Suprapubic skin (tissue), 4 donors: ENCODE measurements at places on chromosomes 2 and 18. TPM values are rescaled to one million over a fixed set of nuclear protein-coding genes. Genes with fewer than 3 reads are reported as not detected.
A peak's percentile ranks its signal among the peaks of the same experiment; 100 is the strongest.

DNA sequence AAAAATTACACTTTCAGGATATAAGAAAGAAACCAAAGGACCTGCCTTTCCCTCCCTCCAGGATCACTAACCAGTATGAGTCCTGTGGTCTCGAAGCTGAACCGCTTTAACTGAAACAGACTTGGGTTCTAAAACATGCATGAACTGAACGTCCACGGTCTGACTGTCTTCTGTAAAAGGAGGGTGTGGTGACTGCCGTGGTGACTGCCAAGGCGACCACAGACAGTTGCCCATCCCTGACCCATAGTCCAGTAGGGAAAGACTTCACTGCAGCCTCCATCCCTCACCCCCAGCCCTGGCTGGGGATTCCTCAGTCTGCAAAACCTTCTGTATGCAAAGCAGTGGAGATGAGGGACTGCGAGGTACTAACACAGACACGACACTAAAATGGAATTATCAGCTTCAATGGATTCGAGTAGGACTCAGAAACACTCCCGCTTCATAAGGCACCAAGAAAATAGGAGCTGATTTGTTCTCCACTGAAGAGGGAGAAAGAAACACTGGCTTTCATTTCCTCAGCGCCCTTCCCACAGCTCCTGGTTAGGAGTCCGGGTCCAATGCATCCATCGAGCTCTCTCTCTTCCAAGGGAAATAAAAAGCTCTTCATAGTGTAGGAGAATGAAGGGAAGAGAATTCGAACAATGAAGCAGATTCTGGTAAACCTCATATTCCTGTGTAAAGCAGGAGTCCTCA, 197.2 kb downstream of the HDAC4 start:
- H3K27me3 ChIP-seq: no peaks in the 10 kb centered on the region
- H3K4me1 ChIP-seq: peaks cover 15% of the 10 kb centered on the region
- DNase-seq: peak; percentile 60
- H3K27ac ChIP-seq: no peak overlapping the region
- no peak overlapping the region for H3K4me3 ChIP-seq
- H3K36me3 ChIP-seq: peaks cover under 1% of the 10 kb centered on the region

DNA sequence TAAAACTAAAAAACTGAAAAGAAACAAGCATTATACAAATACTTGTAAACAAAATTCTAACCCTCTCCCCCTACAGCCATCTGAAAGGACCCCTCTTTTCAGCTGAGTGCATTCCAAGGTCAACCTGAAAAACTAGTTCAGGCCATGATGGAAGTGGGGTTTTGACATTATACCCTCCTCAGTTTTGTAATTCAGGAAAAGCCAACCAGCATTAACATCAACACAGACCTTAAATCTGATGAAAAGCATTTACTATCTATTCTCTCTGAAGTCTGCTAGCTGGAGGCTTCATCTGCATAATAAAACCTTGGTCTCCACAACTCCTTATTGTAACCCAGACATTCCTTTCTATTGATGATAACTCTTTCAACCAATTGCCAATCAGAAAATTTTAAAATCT, 302.2 kb downstream of the CNTNAP5 start:
- no peaks in the 10 kb centered on the region for H3K27me3 ChIP-seq
- no peak overlapping the region for H3K4me3 ChIP-seq
- DNase-seq: no peak
- no peak overlapping the region for H3K27ac ChIP-seq

The RBM44 gene
- 0.93 TPM for total RNA-seq

DNA sequence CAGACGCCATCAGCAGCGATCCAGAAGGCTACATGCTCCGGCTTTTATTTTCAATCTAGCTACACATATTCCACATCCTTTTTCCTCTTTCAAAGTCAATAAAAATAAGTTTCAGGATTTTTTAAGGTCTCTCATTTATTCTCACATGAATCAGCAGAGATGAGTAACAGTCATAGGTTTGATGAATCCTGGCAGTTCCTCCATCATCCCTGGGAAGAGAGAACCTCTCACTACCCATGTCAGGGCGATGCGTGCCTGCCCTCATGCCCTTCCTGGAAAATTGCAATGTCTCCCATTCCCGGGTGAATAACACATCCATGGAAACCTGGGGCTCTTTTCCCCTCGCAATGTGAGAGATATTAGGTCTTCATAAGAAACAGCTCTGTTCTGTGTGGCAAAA, 301.1 kb upstream of the SMIM21 start:
- H3K27ac ChIP-seq: no peak overlapping the region
- no peak for DNase-seq
- H3K4me3 ChIP-seq: no peak overlapping the region
- no peaks in the 10 kb centered on the region for H3K4me1 ChIP-seq
- H3K27me3 ChIP-seq: no peaks in the 10 kb centered on the region
- no peaks in the 10 kb centered on the region for H3K36me3 ChIP-seq

- H3K36me3 ChIP-seq: no peaks in the 10 kb centered on the region
- H3K4me1 ChIP-seq: no peaks in the 10 kb centered on the region
- H3K4me3 ChIP-seq: no peak overlapping the region
- no peaks in the 10 kb centered on the region for H3K27me3 ChIP-seq
- no peak for DNase-seq
- H3K27ac ChIP-seq: no peak overlapping the region
Observed at GRCh38 chr2:99613980-99614379, 124.2 kb upstream of the REV1 start.

The CAPG gene
- 193 TPM for total RNA-seq
